CD8-positive, alpha-beta memory T cell (primary cell): ENCODE measurements at places on chromosomes 12 and 14.

DNA sequence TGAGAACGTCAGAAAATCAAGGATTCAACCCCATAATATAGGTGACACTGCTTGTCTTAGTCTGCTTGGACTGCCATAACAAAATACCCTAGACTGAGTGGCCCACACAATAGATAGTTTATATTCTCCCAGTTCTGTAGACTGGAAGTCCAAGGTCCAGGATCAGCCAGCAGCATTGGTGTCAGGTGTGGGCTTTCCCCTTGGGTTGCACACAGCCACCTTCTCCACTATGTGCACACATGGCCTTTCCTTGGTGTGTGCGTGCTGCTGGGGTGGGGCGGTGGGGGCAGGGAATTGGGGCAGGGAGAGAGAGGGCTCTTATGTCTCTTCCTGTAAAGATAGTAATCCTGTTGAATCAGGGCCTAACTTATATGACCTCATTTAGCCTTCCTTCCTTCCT lies 106.4 kb downstream of the SLC25A47 start:
- DNase-seq: no peak

GRCh38 chr12:130788515-130788914 lies 50.5 kb downstream of the STX2 start:
- no peak for DNase-seq

DNA sequence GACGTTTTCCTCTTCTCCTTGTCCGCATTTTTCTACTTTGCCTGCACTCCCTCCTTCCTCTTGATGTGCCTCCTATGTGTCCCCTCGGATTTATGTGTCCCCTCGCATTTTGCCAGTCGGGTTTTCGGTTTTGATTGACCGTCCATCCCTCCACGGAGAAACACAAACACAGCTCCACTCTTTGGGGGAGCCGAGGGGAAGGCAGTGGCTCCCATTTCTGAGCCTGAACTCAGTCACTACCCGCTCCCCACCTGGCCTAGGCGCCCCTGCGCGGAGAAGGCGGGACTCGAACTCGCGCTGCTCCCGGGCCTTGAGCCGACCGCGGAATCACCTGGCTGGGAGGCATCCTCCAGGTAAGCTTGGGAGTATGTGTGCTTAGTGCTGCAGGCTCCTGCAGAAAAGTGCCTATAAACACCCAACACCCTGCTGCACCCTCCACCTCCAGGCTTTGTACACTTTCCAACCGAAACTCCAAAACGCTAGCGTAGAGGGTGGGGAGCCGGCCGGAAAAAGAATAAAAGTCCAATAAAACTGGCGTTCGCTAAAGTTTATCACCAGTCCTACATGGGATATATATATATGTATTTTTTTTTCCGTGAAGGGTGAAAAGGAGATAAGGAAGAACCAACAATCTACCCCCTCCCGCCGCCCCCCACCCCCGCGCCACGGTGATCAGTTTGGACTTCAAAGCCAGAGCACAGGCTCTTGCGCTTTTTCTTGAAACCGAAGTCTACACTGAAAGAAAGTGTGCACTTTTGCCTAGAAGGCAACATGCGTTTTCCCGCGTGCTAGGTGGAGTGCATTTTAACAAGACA lies 3.3 kb upstream of the CCND2 start:
- DNase-seq: peak; percentile 41

- DNase-seq: no peak
Measured at GRCh38 chr14:79436335-79436734, 775.0 kb downstream of the DIO2 start.

- DNase-seq: no peak
Measured at GRCh38 chr14:36773136-36773540, 111.5 kb downstream of the PAX9 start.

DNA sequence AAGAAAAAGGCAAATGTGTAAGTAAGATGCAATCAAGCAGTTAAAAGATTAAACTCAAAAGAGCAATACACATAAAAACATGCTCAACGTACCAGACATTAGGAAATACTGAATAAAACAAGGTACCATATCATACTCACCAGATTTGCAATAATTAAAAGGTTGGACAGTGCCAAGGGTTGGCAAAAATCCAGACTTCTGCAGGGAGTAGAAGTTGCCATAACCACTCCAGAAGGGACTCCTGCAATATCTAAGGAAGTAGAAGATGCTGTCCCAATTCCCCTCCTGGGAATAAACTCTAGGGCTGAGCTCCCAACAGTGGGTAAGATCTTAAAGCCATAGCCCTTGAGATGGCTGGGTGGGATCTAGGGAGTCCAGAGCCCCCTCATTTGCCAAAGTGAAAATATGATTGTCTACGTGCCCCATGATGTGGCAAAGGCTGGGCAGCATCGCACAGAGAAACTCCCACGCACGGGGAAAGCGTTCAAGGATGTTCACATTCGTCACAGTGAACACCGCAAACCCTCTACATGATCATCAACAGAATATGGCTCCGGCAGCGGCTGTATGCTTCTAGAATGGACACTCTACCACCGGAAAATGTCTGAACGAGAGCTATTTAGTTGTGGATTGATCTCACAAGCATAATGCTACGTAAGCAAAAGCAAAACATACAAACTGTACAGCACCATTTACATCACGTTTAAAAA lies 12.3 kb downstream of the KCTD10 start:
- DNase-seq: no peak

DNA sequence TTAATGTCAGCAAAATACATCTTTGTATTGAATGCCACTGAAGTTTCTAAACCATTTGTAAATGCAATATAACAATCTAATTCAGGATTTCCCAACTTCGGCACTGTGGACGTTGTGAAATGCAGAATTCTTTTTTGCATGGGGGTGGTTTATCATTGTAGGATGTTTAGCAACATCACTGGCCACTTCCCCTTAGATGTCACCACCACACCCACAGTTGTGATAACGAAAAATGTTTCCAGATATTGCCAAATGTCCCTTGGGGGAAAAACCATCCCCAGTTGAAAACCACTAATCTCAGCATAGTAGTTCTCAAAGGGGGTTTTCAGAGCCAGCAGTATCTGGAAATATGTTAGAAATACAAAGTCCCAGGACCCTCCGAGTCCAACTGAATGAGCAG lies 203.3 kb downstream of the NAV3 start:
- DNase-seq: no peak

DNA sequence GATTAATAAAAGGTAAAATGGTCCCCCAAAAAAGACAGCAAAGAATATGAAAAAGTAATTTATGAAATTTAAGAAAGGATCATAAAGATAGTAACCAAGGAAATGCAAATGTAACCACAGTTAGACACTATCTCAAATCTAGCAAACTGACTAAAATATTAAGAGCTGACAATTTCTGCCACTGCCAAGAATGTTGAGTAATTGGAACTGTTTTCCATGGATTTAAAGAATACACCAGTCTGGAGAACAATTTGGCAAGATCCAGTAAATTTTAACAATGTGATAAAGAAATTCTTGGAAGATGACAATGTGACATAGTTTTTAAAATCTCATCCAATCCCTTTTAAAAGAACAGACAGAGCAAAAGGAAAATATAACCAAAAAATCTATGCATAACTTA lies 798.0 kb upstream of the MGAT4C start:
- no peak for DNase-seq
